Stimulated activated CD4-positive, alpha-beta T cell treated with anti-CD3 and anti-CD28 coated beads, Interleukin-1b, Interleukin-23, amount 100 ng/mL, for 1 hour (primary cell): ENCODE measurements at places on chromosomes 1 and 21.

- DNase-seq: no peak
These were observed 276.4 kb upstream of the B3GALT2 start for GRCh38 chr1:193462629-193463320.

DNA sequence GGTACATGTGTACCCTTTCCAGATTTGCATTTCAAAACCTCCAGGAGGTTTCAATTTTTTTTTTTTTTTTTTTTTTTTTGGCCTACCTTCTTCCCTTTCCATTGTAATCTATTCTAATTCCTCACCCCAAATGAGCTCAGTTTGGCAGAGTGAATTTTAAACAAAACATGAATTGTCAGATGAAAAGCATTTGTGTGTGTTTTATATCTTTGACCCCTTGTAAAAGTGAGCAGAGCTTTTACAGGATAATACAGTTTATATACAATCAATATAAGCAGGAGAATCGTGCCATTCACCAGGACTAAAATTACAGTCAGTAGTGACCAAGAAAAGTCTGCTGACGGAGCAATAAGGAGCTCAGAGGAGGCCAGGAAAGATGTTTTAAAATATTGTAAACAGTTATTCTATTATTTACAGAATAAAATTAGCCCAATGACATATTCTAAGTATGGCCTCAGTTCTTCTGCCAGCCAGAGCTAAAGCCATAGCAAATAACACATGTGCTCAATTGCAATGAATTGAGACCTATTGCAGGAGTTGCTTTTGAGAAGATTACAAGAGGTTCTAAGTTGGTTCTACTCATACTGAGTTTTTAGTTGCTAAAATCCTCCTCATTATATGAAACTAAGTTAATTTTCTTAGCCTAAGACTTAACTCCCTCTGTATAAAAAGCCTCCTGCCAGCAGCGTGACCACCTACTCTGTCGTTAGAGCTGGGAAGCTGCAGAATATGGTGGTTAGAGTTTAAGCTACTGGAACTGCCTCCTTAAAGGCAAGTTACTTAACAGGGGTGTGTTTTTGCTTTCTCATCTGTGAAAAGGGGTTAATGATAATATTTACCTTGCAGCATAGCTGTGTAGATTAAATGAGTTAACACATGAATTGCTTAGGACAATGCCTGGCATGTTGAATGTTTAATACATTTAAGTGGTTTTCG lies 50.8 kb upstream of the ZNF326 start:
- no peak for DNase-seq

DNA sequence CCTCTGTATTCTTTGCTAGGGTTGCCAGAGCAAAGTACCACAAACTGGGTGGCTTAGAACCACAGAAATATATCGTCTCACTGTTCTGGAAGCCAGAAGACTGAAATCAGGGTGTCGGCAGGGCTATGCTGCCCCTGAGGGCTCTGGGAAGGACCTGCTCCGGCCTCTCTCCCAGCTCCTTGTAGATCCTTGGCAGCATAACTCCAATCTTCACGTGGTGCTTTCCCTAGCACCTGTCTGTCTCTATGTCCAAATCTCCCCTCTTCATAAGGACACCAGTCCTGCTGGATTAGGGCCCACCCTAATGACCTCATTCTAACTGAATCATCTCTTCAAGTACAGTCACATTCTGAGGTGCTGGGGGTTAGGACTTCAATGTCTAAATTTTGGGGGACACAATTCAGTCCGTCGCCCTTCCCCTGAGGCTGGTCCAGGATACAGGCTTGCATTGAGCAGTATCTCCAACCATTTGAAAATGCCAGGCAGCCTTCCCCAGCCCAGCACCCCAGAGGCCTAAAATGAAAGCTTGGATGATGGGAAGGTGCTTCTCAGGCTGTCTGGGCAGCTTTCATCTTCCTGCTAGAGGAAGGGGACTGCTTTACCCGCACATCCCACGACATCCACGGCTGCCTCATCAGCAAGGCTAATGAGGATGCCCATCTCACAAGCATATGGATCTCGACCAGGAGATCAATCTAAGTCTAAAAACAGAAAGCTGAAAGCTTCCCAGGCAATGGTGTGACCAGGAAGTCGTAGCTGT lies 24.7 kb downstream of the TRIM67 start:
- no peak for DNase-seq

DNA sequence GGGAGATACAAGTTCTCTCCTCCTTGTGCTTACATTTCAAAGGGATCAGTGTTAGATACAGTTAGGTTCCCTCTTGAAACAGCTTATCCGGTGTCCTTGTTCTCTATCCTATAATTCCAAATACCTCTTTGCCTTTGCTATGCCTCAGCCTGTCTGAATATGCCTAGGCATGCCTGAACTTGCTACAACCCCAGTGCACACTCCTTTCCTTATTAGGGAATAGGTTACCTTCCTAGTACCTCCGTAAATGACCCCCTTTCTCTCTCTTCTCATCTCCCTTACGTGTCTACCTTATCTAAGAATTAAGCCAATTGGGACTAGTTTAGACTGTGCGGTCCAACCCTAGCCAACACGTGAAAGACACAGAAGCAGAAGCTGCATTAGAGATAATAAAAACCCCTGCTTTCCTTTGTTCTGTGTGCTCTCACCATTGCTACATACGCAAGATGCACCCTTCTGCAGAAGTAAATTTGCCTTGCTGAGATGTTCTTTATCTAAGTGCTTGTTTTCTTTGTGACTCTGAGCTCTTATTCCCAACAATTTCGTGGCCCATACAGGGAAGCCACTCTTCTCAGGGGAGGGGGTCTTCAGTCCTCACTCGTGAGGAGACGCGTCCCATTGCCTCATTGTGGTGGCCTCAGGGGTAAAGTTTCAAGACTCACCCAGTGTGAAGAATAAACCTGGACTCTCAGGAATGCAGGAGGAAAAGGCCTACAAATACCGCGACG lies 802.1 kb downstream of the PLA2G4A start:
- DNase-seq: no peak

DNA sequence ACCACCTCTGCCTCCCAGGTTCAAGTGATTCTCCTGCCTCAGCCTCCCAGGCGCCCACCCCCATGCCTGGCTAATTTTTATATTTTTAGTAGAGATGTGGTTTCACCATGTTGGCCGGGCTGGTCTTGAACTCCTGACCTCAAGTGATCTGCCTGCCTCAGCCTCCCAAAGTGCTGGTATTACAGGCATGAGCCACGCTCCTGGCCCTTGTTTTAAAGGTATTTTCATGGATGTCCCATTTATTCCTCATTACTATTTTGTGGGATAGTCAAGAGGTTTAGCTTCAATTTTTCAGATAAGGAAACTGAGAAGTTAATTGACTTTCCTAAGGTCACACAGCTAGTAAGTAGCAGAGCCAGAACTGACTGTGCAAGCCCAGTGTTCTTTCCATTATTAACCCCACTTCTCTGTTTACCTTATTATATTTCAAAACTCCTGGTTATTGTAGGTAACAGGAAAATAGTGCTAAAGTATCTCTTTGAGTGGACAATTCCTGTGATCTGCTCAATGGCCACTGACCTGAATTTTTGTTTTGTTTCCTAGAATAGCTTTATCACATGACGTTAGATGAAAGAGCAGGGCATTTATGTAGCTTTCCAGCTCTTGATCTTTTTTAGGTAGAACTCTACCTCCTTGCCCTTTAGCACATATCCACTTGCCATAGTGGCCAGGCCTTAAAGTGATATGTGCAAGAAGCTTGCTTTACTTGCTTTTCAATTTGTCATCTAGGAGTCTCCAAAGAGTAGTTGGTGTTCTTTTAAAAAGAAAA lies 13.6 kb downstream of the ZYG11B start:
- no peak for DNase-seq

DNA sequence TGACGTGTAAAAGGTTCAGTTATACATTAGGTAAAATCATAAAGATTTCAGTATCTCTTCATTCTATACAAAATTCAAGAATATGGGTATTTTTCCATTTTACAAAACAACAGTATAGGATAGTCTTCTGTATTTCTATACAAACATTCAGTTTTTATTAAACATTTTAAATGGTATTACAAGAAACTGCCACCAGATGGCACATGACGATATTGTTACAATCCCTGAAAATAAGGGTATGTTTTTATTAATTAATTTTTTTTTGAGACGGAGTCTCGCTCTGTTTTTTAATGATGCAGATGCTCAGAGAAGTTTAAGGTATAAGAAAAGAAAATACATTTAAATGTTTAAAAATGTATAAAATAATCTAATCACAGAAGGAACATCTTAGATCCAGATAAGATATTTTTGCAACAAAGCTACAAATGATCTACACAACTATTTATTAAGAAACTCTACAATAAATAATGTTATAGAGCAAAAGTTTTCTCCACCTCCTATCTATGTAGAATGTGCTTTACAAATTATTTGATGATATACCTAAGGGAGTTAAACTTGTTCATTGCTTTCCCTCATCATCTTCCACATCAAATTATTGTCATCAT lies 23.5 kb upstream of the RSBN1 start:
- DNase-seq: no peak

DNA sequence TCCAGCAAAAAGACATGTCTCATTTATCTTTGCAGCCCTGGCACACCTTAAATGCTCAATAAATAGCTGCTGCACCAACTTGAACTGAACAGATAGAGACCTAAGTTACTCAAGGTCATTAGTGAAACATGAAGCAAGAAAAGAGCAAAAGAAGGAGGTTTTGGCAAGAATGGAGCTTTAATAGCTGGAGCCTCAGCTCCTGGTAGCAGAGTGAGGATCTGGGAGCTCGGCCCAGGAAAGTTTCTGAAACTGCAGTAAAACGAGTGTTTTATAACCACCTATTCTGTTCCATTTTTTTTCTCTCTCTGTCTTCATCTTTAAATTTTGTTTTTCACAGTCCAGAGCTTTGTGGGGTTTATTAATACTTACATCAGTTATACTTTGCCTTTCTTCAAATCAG lies 207.5 kb downstream of the SETD4 start:
- DNase-seq: no peak

GRCh38 chr1:62438163-62438562 lies 1.3 kb downstream of the USP1 start:
- no peak for DNase-seq

DNA sequence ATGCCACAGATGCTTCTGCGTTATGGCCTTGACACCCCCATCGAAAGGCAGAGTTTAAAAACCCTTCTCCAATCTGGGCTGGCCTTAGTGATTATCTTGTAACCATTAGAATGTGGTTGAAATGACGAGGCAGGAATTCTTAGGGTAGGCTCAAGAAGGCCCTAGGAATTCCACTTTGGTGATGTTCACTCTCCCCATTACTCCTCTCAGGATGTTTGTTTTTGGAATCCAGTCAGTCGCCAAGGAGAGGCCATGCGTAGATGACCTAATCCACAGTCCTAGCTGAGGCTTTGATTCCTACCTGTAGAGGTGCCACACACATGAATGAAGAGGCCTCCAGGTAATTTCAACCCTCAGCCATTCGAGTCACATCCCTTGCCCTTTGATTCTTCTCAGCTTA lies 318.2 kb downstream of the NEGR1 start:
- no peak for DNase-seq

GRCh38 chr1:90175490-90176167 lies 180.7 kb downstream of the ZNF326 start:
- DNase-seq: no peak

- DNase-seq: no peak
These were observed 66.5 kb downstream of the TSEN15 start for GRCh38 chr1:184118046-184118445.

- no peak for DNase-seq
These were observed 1.2 kb upstream of the PGBD5 start for GRCh38 chr1:230427094-230427876.

- no peak for DNase-seq
These were observed 34.1 kb downstream of the COL11A1 start for GRCh38 chr1:103074224-103074623.

GRCh38 chr1:220705782-220706181 lies 15.6 kb downstream of the C1orf115 start:
- no peak for DNase-seq

GRCh38 chr1:18899363-18900049 lies 2.8 kb downstream of the ALDH4A1 start:
- DNase-seq: no peak

GRCh38 chr1:118563981-118564951 lies 379.2 kb upstream of the SPAG17 start:
- no peak for DNase-seq

- no peak for DNase-seq
These were observed 9.8 kb upstream of the IPO9 start for GRCh38 chr1:201818971-201819750.

DNA sequence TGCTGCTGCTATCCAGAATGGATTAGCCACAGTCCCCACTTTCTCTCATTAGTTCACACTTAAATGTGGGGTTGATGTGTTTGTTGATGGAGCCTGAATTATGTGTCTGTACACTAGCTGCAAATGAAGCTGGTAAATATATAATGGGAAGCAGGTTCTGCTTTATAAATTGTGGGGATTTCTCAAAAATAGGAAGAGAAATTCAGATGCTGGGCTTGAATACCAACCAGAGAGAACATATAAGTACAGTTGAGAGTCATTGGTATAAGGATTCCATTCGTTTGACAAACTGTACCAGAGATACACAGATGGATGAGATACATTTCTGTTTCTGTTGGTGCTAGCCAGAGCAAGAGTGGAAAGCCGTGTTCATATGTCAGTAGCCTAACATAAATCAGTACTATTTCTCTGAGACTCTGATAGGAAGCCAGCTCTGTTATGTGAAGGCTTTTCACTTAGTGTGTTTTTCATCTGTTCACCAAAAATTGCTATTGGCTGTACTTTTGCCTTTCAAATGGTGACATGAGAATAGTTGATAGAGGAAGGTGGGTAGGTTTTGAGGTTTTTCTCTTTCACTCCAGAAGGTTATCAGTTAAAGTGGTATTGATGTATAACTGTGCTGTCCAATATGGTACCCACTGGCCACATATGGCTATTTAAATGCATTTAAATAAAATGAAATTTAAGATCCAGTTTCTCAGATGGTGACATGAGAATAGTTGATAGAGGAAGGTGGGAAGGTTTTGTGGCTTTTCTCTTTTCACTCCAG lies 15.6 kb downstream of the SMG7 start:
- no peak for DNase-seq

GRCh38 chr21:38325216-38325615 lies 68.4 kb downstream of the KCNJ15 start:
- DNase-seq: no peak

DNA sequence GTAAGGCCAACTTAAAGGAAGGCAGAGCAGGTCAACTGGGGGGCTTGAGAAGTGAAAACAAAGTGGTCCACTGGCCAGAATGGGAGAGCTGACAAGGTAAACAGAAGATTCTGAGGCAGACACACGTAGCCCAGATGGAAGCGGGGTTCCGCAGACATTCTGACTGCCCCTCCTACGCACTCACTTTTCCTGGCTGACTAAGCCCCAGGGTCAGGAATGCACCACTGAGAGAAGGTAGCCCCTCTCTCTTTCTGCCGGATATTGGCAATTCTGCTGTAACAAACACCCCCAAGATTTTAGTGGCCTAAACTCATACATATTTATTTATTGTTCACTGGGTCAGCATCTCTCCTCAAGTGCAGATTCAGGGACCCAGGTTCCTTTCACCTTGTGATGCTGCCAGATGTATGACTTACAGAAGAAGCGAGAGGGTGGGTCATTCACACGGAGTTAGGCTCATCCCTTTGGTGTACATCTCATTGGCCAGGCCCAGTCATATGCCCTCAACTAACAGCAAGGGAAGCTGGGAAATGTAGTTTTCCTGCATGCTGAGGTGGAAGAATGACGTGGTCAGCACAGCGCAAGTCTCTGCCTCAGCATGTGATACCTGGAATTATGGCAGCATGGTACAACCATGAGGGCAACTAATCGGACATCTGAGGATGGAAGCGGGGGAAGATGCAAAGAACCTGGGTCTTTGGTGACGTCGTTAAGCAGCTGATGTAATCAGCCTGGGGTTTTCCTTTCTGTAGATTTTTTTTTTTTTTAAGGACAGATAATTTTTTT lies 43.4 kb upstream of the MRPS6 start:
- no peak for DNase-seq
